ENCODE measurements at places on chromosomes 3 and 15.

DNA sequence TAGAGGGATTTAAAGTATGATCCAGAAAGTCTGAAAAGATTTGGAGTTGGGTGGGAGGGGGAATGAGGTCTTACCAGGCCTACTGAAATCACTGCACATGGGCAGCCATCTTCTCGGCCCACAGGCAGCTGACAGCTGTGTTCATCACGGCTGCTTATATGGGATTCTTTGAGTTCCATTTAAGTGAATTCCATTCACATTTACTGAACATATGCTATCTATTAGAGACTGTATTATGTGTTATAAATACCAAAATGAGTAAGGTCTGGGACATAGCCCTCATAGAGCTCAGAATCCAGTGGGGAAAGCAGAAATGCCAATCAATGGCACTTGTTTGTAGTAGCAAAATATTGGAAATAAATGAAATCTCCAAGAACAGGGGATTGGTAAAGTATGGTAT lies 91.1 kb downstream of the TRIM42 start:
- no peak for DNase-seq

DNA sequence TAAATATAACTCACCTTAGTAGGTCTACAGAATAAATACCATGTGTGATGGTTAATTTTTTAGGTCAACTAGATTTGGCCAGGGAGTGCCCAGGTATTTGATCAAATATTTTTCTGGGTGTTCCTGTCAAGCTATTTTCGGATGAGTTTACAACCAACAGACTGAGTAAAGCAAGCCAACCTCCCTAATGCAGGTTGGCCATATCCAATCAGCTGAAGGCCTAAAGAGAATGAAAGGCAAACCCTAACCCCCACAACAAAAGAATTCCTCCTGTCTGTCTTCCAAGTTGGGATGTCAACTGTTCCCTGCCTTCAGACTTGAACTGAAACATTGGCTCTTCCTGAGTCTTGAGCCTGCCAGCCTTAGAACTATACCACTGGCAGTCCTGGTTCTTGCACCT lies 28.6 kb downstream of the TASOR start:
- no peak for DNase-seq

GRCh38 chr15:71333839-71334238 lies 218.6 kb downstream of the THSD4 start:
- DNase-seq: no peak

GRCh38 chr3:190701096-190701532 lies 161.4 kb downstream of the GMNC start:
- DNase-seq: no peak

DNA sequence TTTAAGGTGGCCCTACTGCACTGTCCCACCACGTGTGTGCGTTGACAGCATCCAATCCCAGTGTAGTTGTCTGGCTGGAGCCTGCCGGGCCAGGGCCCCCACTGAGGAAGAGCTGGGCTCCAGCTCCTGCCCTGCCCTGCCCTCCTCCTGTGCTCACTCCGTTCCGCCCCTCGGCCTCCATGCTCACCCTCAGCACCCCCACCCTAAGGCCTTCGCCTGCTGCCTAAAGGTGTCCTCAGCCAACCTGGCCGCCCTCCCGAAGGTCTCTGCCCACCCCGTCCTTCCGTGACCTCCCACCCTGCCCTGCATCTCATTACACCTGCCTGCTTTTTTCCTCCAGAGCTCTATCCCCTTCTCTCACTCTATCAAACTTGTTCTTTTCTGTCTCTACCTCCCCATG lies 118.0 kb downstream of the TPRA1 start:
- no peak for DNase-seq

DNA sequence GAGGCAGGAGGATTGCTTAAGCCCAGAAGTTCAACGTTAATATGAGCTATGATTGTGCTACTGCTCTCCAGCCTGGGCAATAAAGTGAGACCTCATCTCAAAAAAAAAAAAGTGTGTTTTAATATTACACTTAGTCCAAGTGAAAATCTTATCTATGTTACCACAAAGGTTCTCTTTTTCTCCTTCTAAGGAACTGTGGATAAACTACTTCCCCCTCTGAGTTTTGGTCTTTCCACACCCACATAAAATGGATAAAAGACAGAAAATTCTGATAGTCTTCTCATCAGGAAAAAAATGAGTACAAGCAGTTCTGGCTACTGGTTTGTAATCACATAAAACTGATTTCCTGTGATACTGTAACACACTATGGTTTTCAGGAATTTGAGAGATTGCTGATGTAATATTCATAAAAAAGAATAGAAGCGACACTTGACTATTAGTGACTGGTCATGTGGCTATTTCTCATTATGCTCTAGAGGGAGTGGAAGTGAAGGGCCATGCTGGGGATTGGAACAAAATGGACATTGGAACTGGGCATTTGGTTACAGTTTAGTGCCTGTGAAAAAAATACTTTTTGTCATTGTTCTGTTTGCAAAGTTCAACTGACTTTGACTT lies 68.2 kb downstream of the RYR3 start:
- no peak for DNase-seq
